ENCODE measurements at places on chromosomes 4 and X. TPM values are rescaled to one million over a fixed set of nuclear protein-coding genes. Genes with fewer than 3 reads are reported as not detected.

Gene RAB41
- total RNA-seq, result not detected

Gene UNC5C
- total RNA-seq, result 0.72 TPM

Gene BEX1
- total RNA-seq, result 0.50 TPM

Gene FRG1
- total RNA-seq, result 28.9 TPM

Gene UGT2B7
- not detected for total RNA-seq

Gene IGFBP7
- total RNA-seq, result 723 TPM

Gene BBS12
- 5.5 TPM for total RNA-seq

Gene ARHGAP36
- total RNA-seq, result not detected

Gene CT45A9
- total RNA-seq, result not detected

Gene SPARCL1
- total RNA-seq, result 354 TPM

Gene CITED1
- not detected for total RNA-seq

Gene ZNF157
- not detected for total RNA-seq

Gene ARHGAP24
- 13.3 TPM for total RNA-seq

Gene PGK1
- 448 TPM for total RNA-seq

Gene SULT1E1
- not detected for total RNA-seq

Gene APLN
- 25.9 TPM for total RNA-seq

Gene SGMS2
- 23.1 TPM for total RNA-seq

Gene CXCL3
- 1.3 TPM for total RNA-seq
